Thyroid gland (tissue), 4 donors: ENCODE measurements at places on chromosomes 2 and 18.

GRCh38 chr2:27370816-27371620, 602 bp downstream of the SNX17 start:
- DNase-seq = peak; percentile 65

DNA sequence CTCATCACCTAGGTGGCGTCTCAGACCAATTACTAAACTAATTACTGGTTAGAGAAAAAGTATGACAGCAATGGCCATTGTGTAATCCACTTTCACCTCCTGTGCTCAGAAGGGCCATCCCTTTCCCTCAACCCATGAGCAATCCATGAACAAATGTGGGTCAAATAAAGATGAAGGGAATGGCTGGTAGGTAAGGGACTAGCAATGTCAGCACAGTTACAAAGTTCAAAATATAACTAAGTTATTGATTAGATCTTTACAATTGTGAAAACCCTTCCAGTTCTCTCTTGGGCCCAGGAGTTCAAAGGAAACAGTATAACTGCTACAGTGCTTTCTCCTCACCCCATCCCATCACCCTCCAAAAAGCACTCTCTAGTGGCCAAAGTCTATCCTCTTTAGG, 98.3 kb downstream of the DTNA start:
- DNase-seq = no peak

DNA sequence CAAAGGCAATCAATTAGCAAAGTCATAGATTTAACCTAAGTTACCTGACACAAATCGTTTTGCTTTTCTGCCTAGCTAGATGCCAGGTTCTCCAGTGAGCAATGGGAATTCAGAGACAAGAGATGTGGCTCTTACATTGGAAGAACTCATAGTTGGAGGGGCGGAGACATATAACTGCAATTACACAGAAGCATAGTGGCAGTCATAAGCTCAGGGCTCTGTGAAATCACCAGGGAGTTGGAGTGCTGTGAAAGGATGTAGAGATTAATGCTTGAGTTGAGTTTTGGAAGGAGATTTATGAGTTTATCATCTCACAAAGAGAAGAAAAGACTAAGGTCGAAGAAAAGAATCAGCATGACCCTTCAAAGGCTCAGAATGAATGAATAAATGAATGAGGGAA, 457.2 kb upstream of the TRIB2 start:
- DNase-seq = no peak

- no peak for DNase-seq
Observed at GRCh38 chr2:671787-672605, 5.2 kb downstream of the TMEM18 start.
